ENCODE measurements at places on chromosomes 4 and X. TPM values are rescaled to one million over a fixed set of nuclear protein-coding genes. Genes with fewer than 3 reads are reported as not detected.
A peak's percentile ranks its signal among the peaks of the same experiment; 100 is the strongest.

DNA sequence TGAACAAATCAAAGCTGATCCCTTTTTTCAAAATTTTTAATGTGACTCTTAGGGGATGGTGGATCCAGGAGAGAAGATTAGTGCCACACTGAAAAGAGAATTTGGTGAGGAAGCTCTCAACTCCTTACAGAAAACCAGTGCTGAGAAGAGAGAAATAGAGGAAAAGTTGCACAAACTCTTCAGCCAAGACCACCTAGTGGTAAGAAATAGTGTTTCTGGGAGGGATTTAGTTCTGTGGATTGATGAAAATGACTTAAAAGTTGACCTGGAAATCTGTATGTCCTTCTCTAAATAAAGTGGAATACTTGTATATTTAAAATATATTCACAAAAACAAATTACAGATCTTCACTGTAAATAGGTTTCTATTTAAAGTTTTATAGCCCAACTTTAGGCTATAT, 29.2 kb downstream of the NUDT9 start:
- H3K36me3 ChIP-seq: peaks cover 83% of the 10 kb centered on the region
- no peak overlapping the region for H3K27ac ChIP-seq
- no peak overlapping the region for H3K4me3 ChIP-seq
- no peak for DNase-seq
- no peaks in the 10 kb centered on the region for H3K27me3 ChIP-seq

GRCh38 chr4:75229806-75230570, 284.2 kb downstream of the RCHY1 start:
- H3K4me1 ChIP-seq: peaks cover 20% of the 10 kb centered on the region
- DNase-seq: no peak
- H3K27ac ChIP-seq: peak overlapping the region; percentile 28
- no peaks in the 10 kb centered on the region for H3K36me3 ChIP-seq
- H3K27me3 ChIP-seq: no peaks in the 10 kb centered on the region

- no peaks in the 10 kb centered on the region for H3K36me3 ChIP-seq
- H3K4me1 ChIP-seq: no peaks in the 10 kb centered on the region
- no peaks in the 10 kb centered on the region for H3K27me3 ChIP-seq
- no peak for DNase-seq
- no peak overlapping the region for H3K4me3 ChIP-seq
These were observed 340.8 kb downstream of the ADGRL3 start for GRCh38 chr4:61540944-61541343.

GRCh38 chr4:83204731-83205130, 79.9 kb downstream of the COQ2 start:
- H3K36me3 ChIP-seq: no peaks in the 10 kb centered on the region
- no peaks in the 10 kb centered on the region for H3K27me3 ChIP-seq
- H3K4me1 ChIP-seq: peaks cover 5% of the 10 kb centered on the region

DNA sequence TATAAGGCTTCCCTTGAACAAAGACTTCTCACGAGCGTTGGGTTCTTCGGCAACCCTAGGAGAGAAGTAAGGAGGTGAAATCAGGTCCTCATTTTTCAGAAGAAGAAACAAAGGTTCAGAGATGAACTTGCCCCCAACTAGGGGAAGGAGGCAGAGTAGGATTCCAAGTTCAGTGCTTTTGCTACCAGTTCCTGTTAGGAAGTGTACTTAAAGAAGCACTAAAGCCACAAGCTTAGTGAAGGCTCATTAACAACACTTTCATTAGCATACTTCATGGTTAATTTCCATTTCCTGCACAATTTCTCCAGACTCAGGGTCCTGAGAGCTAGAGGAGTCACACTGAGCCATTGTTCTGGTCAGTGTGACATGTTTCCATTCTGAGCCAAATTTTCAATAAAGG, 52.1 kb downstream of the VSIG4 start:
- DNase-seq: no peak
- no peaks in the 10 kb centered on the region for H3K36me3 ChIP-seq
- no peak overlapping the region for H3K4me3 ChIP-seq

DNA sequence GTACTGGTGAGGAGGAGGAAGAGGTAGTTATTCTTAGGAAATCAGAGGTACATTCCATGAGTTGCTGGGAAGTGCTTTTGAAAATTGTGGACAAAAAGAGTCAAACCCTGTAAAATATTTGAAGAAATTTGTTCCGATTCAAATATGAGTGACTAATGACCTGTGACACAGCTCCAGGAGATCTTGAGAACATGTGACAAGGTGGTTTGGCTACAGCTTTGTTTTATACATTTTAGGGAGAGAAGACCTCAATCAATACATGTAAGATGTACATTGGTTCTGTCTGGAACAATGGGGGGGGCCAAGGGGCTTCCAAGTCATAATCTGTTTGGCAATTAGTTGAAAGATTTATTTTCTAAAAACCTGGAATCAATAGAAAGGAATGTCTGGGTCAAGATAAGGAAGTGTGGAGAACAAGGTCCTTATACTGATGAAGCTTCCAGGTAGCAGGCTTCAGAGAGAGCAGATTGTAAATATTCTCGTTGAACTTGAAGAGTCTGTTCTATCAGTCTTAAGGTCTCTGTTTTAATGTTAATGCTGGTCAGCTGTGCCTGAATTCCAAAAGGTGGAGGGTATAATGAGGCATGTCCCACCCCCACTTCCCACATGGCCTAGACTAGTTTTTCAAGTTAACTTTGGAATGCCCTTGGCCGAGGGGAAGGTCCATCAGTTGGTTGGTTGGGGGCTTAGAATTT, 15.5 kb upstream of the DAPP1 start:
- DNase-seq: no peak
- H3K27me3 ChIP-seq: no peaks in the 10 kb centered on the region
- no peak overlapping the region for H3K27ac ChIP-seq
- H3K36me3 ChIP-seq: no peaks in the 10 kb centered on the region

DNA sequence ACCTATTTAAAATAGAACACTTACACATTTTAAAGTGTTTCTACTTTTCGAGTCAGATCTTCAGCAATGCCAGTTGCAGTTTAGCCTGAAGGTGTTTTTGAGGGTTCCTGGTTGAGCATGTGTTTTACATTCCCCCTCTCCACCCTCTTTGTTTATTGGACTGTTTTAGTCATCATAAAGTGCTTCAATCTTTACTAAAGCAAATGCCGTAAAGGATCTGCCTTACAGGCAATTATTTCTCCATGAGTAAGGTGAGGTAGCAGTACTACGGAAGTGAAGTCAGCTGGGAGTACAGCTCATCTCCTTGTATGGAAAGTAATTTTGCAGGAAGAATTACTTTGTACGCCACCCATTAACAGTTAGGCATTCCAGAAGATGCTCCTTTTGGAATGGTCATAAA, 36.9 kb downstream of the PDLIM5 start:
- H3K36me3 ChIP-seq: no peaks in the 10 kb centered on the region
- H3K27me3 ChIP-seq: no peaks in the 10 kb centered on the region
- no peak overlapping the region for H3K27ac ChIP-seq
- no peak for DNase-seq

GRCh38 chr4:150173432-150173861, 95.2 kb downstream of the DCLK2 start:
- peak overlapping the region; percentile 17 for H3K27ac ChIP-seq
- peaks cover 45% of the 10 kb centered on the region for H3K4me1 ChIP-seq
- no peaks in the 10 kb centered on the region for H3K36me3 ChIP-seq
- no peaks in the 10 kb centered on the region for H3K27me3 ChIP-seq

DNA sequence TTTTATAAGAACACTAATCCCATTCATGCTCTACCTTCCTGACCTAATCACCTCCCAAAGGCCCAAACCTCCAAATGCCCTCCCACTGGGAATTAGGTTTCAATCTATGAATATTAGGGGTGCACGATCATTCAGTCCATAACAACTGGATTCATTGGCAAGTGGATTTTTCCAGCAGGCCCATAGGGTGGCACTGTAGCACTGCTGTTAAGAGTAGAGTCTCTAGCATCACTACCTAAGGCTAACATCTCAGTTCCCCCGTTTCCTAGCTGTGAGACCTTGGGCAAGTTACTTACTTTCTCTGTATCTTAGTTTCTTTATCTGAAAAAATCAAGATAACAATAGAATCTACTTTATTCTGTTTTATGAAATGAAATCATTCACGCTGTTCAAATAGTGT, 315.8 kb downstream of the STIM2 start:
- H3K27me3 ChIP-seq: no peaks in the 10 kb centered on the region
- no peaks in the 10 kb centered on the region for H3K36me3 ChIP-seq
- H3K4me1 ChIP-seq: no peaks in the 10 kb centered on the region
- H3K4me3 ChIP-seq: no peak overlapping the region
- no peak overlapping the region for H3K27ac ChIP-seq

- no peak overlapping the region for H3K27ac ChIP-seq
- H3K4me3 ChIP-seq: no peak overlapping the region
- H3K27me3 ChIP-seq: no peaks in the 10 kb centered on the region
- no peaks in the 10 kb centered on the region for H3K4me1 ChIP-seq
- DNase-seq: no peak
These were observed 20.1 kb downstream of the SLC7A11 start for GRCh38 chr4:138222046-138222445.

GRCh38 chrX:41863343-41864203, 59.8 kb downstream of the CASK start:
- H3K4me1 ChIP-seq: no peaks in the 10 kb centered on the region
- no peaks in the 10 kb centered on the region for H3K27me3 ChIP-seq
- no peak overlapping the region for H3K27ac ChIP-seq

- peaks cover 7% of the 10 kb centered on the region for H3K4me1 ChIP-seq
- no peaks in the 10 kb centered on the region for H3K27me3 ChIP-seq
- H3K4me3 ChIP-seq: no peak overlapping the region
- peaks cover 78% of the 10 kb centered on the region for H3K36me3 ChIP-seq
- H3K27ac ChIP-seq: no peak overlapping the region
These were observed 7.0 kb downstream of the NUP54 start for GRCh38 chr4:76141241-76141640.

GRCh38 chrX:10554612-10555270, 65.6 kb downstream of the MID1 start:
- H3K4me3 ChIP-seq: no peak overlapping the region
- H3K36me3 ChIP-seq: no peaks in the 10 kb centered on the region
- DNase-seq: no peak
- peak overlapping the region; percentile 21 for H3K27ac ChIP-seq
- H3K4me1 ChIP-seq: no peaks in the 10 kb centered on the region

- H3K36me3 ChIP-seq: no peaks in the 10 kb centered on the region
- no peak overlapping the region for H3K27ac ChIP-seq
- no peak for DNase-seq
- H3K4me3 ChIP-seq: no peak overlapping the region
- H3K4me1 ChIP-seq: no peaks in the 10 kb centered on the region
- no peaks in the 10 kb centered on the region for H3K27me3 ChIP-seq
These were observed 14.3 kb downstream of the JCHAIN start for GRCh38 chr4:70651864-70652506.

DNA sequence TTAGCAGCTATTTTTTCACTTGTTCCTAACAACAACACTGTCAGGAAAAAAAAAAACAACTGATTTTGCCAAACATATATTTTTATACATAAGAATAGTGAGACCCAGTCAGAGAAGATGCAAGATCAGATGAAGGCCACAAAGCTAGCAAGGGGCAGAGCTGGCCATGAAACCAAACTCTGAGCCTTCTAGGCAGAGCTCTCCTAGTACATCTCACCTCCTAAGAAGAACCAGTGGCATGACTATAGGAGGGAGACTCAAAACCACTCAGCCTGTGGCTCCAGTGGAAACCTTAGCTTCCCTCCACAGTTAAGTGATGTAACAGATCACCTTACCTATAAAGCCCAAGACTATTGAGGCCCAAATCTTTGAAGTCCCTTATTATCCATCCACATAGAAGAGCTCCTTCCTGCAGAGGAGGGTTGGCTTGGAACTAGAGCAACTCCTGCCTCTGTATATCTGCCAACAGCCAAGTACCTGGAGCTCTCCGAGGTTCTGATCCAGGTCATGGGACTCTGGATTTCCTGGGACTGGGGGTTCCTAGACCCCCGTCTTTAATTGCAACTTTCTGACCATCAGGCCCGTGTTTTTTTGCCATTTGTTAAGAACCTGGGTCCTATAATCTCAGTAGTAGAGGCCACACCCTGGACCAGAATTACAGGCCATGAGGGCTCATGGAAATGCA, 136.5 kb downstream of the SH3KBP1 start:
- H3K4me3 ChIP-seq: no peak overlapping the region
- H3K27me3 ChIP-seq: no peaks in the 10 kb centered on the region
- DNase-seq: no peak
- no peaks in the 10 kb centered on the region for H3K36me3 ChIP-seq

DNA sequence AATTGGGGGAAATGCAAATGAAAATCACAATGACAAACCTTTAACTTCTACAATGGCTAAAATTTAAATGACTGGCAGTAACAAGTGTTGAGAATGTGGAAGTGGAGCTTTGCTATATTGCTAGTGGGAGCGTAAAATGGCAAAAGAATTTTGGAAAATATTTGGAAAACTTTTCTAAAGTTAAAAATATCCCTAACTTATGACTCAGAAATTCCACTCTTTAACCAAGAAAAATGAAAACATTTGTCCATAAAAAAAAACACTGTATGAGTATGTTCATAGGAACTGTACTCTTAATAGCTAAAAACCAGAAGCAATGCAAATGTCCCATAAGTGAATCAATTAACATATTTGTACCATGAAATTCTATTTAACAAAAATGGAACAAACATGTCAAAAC, 3.6 kb downstream of the TBCK start:
- no peak overlapping the region for H3K4me3 ChIP-seq
- DNase-seq: no peak
- no peak overlapping the region for H3K27ac ChIP-seq
- H3K36me3 ChIP-seq: no peaks in the 10 kb centered on the region
- no peaks in the 10 kb centered on the region for H3K27me3 ChIP-seq

- DNase-seq: no peak
- no peak overlapping the region for H3K4me3 ChIP-seq
- no peak overlapping the region for H3K27ac ChIP-seq
- no peaks in the 10 kb centered on the region for H3K4me1 ChIP-seq
These were observed 33.7 kb downstream of the CD38 start for GRCh38 chr4:15811703-15812337.

GRCh38 chr4:41532882-41533281, 5.1 kb upstream of the LIMCH1 start:
- H3K4me3 ChIP-seq: no peak overlapping the region
- no peak for DNase-seq
- H3K36me3 ChIP-seq: no peaks in the 10 kb centered on the region
- no peaks in the 10 kb centered on the region for H3K27me3 ChIP-seq
- no peak overlapping the region for H3K27ac ChIP-seq
- H3K4me1 ChIP-seq: no peaks in the 10 kb centered on the region

- no peaks in the 10 kb centered on the region for H3K4me1 ChIP-seq
- DNase-seq: no peak
- no peaks in the 10 kb centered on the region for H3K27me3 ChIP-seq
- no peak overlapping the region for H3K4me3 ChIP-seq
These were observed 6.9 kb downstream of the CCNB3 start for GRCh38 chrX:50211510-50211909.

GRCh38 chr4:185108669-185109068, 34.4 kb upstream of the SLC25A4 start:
- peak overlapping the region; percentile 30 for H3K27ac ChIP-seq
- H3K4me3 ChIP-seq: no peak overlapping the region
- no peaks in the 10 kb centered on the region for H3K36me3 ChIP-seq
- no peaks in the 10 kb centered on the region for H3K27me3 ChIP-seq
- peaks cover 5% of the 10 kb centered on the region for H3K4me1 ChIP-seq

Gene HPSE
- total RNA-seq: 0.71 TPM

Gene ARHGEF6
- 16.1 TPM for total RNA-seq

Gene HSFX2
- total RNA-seq: not detected

Gene CHIC1
- total RNA-seq: 20.0 TPM

Gene ATP8A1
- 14.5 TPM for total RNA-seq

Gene ITM2A
- 13.0 TPM for total RNA-seq

Gene SPANXB1
- not detected for total RNA-seq

Gene FGFBP2
- total RNA-seq: 17.1 TPM

Gene KIAA1210
- not detected for total RNA-seq

Gene BMX
- 2.5 TPM for total RNA-seq

Gene FRMD7
- total RNA-seq: 0.55 TPM
